Psoas muscle (tissue), 8 donors: ENCODE measurements at places on chromosomes 1 and 21. TPM values are rescaled to one million over a fixed set of nuclear protein-coding genes. Genes with fewer than 3 reads are reported as not detected.
A peak's percentile ranks its signal among the peaks of the same experiment; 100 is the strongest.

GRCh38 chr1:2198571-2198970 lies 4.0 kb upstream of the FAAP20 start:
- no peak for DNase-seq

- no peak for DNase-seq
These were observed 3.6 kb downstream of the PRKAB2 start for GRCh38 chr1:147168626-147169058.

DNA sequence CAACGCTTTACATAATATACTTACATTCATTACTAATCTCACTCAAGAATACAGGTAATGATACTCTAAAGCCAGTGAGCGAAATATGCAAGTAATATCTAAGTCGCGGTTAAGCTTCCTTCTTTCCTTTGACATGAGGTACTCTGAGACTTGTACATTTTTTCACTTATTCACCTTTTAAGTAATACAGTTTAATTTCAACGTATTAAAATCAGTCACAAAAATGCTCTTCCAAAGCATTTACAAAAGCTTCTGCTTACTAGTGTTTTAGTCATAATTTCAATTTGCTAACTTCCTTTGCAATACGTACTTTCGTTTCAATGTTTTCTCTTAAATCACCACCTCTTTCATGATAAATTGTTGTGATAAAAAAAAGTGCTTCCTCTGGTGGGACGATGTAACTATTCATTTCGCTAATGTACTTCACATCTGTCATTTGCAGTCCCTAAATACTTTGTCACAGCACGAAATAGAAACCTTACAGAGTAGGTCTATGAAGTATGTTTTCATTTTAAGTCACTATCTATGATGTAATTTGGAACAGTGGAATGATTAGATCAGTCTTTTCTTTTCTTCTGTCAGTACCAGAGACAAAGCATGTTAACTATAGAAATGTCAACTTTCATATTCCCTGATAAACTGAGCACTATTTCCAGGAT lies 34.0 kb upstream of the ADGRL4 start:
- no peak for DNase-seq

- DNase-seq, result peak; percentile 81
These were observed 558 bp downstream of the PFKL start for GRCh38 chr21:44300262-44300959.

DNA sequence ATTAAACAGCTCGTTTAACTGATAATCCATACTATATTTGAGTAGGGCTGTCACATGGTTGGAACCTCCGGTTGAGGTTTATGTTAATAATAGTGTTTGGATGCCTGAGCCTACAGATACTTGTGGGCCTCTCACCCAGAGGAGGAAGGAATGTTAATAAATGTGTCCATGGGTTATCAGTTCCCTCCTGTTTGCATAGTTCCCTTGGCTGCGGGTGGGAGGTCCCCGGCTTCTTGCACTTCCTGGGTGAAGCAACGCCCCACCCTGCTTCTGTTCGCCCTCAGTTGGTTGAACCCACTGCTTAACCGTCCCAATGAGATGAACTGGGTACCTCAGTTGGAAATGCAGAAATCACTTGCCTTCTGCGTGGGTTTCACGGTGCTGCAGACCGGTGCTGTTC lies 23.6 kb upstream of the GBP1 start:
- peak; percentile 48 for DNase-seq

DNA sequence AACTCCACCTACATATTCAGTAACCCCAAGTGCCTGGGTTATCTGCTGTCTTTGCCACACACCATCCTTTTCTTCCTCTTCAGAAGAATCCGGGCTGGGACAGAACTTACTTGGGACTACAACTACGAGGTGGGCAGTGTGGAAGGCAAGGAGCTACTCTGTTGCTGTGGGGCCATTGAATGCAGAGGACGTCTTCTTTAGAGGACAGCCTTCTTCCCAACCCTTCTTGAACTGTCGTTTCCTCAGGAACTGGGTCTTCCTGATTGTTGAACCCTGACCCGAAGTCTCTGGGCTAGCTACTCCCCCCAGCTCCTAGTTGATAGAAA lies 10.5 kb downstream of the CERS2 start:
- DNase-seq, result no peak

DNA sequence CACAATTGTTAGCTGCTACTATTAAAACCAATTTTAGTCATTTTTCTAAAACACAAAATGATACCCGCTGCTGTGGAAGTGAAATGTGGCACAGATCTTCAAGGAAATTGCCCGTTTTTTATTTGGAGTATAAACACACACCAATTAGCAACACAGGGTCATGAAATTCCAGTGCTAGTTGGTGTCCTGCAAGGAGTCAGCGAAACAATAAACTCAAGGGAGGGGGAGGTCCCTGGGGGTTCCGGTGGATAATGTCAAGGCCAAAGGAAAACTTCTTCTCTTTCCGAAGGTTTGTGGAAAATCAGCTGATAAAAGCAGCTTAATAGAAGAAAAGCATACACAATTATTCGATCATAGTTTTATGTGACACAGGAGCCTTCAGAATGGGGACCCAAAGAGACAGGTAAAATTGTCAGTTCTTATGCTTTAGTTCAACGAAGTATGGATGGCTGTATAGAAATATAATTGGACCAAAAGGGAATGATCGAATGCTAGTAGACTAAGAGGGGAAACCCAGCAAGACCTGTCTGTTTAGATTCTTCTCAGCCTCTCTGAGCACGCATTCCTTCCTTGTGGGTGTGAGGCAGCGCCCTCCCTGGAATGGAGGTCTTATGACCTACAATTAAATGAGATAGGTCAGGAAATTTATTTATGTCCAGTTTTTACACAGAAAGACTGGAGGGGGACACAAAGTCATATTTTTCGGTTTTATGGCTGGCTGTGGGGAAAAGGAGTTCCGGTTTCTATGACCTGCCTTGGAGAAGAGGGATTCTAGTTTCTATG lies 65.9 kb downstream of the KCNK1 start:
- DNase-seq, result no peak

DNA sequence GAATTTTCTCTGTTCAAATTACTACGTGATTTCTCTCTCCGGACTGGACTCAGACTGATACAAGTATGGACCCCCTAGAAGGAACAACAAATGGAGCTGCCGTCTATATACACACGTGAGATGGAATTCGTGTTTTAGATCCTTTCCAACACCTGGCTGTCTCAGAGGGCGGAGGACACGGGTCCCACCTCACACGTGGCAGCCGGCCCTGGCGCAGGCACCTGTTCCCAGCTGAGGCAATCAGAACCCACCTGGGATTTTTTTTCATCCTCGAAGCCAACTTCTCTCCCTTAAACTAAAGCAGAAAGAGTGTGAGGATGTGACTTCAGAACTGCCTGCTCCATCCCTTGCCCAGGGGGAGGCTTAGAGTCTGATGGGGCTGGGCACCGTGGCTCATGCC lies 34.1 kb upstream of the SCCPDH start:
- DNase-seq, result no peak

- DNase-seq, result peak; percentile 79
These were observed 2.1 kb downstream of the ADGRL2 start for GRCh38 chr1:81802707-81803430.

- peak; percentile 62 for DNase-seq
These were observed 481.1 kb upstream of the USP24 start for GRCh38 chr1:55696181-55696754.

- DNase-seq, result no peak
These were observed 151.3 kb upstream of the GJB5 start for GRCh38 chr1:34603594-34603993.

DNA sequence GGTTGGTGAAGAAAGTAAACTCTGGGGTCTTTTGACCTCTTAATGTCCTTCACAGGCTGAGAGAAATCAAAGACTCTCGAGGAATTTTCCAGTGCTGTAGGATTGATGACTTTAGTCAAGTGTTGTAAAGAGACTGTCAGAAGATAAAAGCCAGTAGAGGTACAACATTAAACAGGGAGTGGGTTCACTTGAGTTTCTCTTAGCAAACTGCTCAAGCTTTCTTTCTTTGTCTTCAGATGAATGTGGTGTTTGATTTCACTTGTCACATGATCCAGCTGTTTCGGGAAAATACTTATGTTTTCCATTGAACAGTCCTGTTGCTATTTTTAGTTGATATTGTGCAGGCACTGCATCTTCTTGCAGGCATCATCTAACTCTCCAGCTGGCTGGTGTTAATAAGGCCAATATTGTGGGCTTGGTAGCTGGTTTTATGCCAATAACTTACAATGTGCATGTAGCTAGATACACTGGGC lies 45.6 kb downstream of the XCL2 start:
- no peak for DNase-seq

DNA sequence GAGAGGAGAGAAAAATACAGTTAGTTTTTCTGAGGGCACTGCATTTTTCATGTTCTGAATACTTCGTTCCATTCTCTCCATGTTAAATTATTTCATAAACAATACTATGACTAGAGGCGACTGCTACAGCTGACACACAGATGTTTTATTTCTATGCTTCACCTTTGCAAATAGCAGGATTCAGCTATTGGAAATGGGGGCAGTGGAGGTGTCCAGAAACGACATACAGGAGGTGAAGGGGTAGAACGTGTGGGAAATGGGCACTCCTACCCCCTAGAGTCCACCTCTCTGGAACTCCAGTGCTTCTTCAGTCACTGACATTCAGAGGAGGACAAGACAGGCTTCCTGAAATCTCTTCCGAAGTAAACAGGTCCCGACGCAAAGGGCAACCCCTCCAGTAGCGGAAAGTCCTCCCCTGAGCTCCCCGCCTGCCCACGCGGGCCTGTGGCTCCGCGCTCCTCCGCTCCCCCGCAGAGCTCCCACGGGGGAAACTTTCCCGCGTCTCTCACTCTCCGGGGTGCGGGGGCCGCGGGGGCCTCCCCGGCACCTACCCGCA lies 480 bp downstream of the DPYD start:
- DNase-seq, result no peak

GRCh38 chr1:30187413-30188023 lies 535.9 kb downstream of the MATN1 start:
- no peak for DNase-seq

DNA sequence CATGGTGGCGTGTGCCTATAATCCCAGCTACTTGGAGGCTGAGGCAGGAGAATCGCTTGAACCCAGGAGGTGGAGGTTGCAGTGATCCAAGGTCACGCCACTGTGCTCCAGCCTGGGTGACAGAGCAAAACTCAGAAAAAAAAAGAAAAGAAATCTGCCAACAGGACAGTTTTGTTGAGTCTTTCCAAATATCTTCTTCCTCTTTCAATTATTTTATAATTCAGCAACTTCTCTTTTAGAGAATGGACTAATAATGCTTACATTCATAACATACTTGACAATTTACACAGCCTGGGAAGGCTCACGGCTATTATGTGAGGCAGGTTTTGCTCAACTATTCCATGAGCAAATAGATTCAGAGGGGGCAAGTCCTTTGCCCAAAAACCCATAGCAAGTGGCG lies 18.1 kb downstream of the CNR2 start:
- no peak for DNase-seq

DNA sequence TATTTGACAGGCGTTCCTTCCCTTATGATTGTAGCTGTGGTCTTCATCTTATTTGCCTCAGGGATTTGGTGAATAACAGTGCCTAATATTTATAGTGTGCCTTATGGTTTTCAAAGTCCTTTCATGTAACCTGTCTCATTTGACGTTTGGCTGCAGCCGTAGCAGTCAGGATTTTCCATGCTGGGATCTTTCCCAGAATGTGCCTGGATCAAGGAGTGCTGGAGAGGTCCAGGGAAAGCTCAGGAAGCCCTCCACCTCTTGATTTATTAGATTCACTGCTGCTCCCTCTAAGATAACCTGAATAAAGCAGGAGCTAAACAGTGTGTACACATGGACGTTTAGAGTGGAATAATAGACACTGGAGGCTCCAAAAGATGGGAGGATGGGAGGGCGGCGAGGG lies 5.2 kb downstream of the C1orf21 start:
- no peak for DNase-seq

DNA sequence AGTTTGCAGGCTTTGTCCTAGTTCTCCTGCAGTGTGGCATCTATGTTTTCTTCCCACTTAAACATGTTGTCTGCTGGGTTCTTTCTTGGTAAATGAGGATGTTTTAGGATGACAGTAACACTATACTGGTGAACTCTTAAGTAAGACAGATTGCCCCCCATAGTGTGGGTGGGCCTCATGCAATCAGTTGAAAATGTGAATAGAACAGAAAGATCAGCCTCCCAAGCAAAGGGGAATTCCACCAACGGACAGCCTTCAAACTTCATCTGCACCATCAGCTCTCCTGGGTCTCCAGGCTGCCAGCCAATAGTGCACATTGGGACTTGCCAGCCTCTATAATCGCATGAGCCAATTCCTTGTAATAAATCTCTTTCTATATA lies 10.7 kb upstream of the TARBP1 start:
- DNase-seq, result no peak

DNA sequence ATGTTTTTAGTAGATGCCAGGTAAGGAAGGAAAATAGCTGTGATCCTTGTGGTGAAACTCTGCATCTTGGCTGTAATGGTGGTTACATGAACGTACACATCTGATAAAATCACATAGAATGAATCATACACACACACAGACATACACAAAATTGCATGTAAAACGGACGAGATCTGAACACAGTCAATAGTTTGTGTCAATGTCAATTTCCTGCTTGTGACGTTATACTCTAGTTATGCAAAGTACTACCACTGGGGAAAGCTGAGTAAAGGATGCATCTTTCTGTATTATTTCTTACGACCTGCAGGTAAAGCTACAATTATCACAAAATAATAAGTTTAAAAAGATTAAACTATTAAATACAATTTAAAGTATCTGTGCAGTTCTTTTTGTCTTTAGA lies 493.7 kb upstream of the ZP4 start:
- no peak for DNase-seq

GRCh38 chr1:159992161-159992560 lies 38.1 kb upstream of the SLAMF9 start:
- no peak for DNase-seq

The PGLYRP3 gene
- not detected for polyA plus RNA-seq

The CACNA1S gene
- 11.9 TPM for polyA plus RNA-seq

The MCOLN3 gene
- polyA plus RNA-seq, result 0.12 TPM

The ARHGEF11 gene
- 8.6 TPM for polyA plus RNA-seq

The ATF3 gene
- polyA plus RNA-seq, result 6.6 TPM

The CCDC181 gene
- polyA plus RNA-seq, result 2.9 TPM

The PI4KB gene
- 66.3 TPM for polyA plus RNA-seq

The SPRR2B gene
- not detected for polyA plus RNA-seq

The SMCP gene
- polyA plus RNA-seq, result not detected

The ADAMTS1 gene
- 15.7 TPM for polyA plus RNA-seq
